Caco-2 (cell line): ENCODE measurements at places on chromosomes 1 and 21.

GRCh38 chr1:62057641-62058290 lies 136.9 kb upstream of the L1TD1 start:
- no peak for DNase-seq

DNA sequence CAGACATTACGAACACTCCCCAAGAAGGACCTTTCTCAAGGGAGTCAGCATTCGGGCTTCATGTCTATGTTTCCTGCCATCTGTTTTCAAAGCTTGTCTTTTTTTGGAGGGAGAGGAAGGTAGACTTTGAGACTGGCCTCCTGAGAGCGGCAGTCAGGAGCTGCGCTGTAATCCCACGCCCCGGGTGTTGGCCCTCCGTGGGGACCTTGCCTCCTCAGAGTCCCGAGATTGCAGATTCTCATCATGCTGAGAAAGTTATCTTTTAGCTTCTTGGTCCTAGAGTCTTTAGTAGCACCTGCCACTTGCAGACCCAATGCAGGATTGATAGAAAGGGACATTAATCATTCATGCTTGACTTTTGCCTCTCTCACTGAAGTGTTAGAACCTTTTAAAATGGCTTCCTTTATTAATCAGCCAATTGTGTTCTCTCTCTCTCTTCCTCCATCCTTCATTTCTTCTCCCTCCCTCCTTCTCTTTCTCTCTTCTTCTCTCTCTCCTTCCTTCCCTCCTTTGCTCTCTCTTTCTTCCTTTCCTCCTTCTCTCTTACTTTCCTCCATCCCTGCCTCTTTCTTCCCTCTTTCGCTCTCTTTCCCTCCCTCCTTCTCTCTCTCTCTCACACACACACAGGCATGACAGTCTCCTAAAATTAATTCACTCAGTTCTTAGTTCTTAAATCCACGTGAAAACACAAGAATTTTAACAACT lies 25.2 kb upstream of the GNPAT start:
- DNase-seq = no peak

DNA sequence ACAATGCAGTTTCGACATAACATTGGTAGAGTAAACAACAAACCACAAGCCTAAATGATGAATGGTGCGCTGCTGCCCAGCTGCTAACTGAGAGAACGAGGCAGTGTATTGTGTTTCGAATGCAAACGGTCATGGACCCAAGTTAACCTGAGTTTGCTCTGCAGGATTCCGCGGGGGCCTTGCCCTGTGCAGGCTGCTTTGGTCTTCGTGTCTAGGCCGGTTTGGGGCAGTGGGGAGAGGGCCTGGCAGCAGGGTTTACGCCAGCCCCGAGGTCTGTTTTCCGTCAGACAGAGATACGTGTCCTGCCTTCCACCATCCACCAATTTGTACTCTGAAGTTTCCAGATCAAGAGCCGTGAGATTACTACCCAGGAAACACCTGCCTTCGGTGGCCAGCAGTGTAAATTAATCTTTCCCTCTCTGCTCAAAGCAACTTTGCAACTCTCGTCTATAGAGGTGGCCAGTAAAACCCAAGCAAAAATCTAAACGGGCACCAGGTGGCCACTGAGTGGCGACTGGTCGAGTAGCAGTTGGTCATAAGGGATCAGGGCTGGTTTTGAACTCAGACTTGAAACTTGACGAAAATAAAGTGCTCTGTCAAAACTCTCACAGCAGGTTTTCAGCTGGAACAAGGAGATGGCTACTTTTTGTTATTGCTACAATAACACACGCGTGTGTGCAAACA lies 6.3 kb upstream of the PRDM15 start:
- no peak for DNase-seq

DNA sequence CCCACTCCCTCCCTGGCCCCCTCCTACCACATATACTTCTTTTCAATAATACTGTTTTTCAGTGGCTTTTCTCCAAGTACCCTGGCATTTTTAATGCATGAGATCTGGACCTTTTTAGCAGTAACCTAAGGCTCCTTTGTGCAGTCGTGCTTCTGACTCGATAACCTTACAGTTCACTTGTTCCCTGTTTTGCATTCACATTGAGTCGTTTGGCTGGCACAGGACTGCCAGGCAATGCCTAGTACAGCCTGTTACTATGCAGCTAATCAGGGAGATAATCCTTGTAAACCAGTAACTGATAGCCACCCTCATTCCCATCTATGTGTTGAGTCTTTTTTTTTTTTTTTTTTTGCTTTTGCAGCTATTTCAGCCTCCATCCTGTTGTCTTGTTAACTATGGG lies 3.7 kb downstream of the ATP1B1 start:
- DNase-seq = no peak

- DNase-seq = peak; percentile 78
Observed at GRCh38 chr1:150464422-150464826, 22.8 kb upstream of the TARS2 start.

GRCh38 chr1:213106298-213106697 lies 55.3 kb downstream of the RPS6KC1 start:
- DNase-seq = no peak

DNA sequence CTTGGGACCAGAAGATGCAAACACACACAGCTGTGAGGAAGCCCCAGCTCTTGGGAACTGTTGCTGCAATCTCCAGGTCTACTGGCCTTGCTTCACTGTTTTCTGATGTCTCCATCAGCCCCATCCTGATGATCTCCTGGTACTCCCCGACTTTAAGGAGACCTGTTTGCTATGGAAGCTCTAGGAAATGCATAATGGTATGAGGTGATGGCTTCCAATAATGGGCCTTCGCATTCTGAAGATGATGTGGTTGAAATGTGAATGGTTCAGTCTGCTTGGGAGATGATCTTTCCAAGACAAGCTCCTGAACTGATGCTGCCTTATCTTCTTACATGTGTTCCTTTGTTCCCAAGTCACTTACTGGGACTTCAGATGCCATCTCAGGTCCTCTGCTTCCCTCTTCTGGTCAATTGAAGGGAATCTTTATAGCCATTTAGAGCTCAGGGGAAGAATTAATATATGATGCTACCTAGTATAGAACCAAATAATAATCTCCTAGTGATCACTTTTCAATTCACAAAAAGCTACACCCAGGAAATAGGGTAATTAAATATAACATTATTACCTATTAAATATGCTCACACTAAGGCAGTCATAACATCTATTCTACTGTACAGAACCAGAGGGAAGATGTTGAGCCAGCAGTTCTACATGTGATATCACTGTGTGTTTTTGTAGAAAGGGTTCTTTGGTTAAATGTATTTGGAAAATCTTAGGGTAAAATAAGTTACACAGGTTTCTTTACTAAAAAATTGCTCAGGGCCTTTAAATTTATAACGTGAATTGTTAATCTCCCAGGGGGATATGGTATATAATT lies 73.9 kb upstream of the VTCN1 start:
- peak; percentile 34 for DNase-seq

- no peak for DNase-seq
Observed at GRCh38 chr1:221947731-221948130, 205.8 kb upstream of the DUSP10 start.
